Right renal cortex interstitium (tissue), 3 donors: ENCODE measurements at places on chromosomes 11 and 22. TPM values are rescaled to one million over a fixed set of nuclear protein-coding genes. Genes with fewer than 3 reads are reported as not detected.

DNA sequence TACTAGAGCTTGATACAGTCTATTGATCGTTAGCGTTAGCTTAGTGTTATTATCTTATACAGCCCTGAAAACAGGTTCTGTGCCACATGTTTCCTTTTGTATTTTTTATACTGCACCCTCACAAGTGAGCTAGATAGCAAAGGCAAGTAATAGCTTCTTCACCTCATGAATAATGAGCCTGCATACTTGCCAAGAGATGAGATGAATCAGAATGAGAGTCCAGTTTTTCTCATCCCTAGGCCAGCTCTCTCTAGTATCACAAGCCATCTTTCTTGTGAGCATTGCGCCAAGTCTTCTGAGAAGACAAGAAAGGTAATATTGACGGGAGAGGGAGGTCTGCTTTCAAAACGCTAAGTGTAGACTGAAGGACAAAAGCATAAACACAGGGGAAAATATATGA is 8.7 kb upstream of the CARD18 start:
- no peak for DNase-seq

- no peak for DNase-seq
These were observed 12.8 kb upstream of the SPI1 start for GRCh38 chr11:47391077-47391583.

DNA sequence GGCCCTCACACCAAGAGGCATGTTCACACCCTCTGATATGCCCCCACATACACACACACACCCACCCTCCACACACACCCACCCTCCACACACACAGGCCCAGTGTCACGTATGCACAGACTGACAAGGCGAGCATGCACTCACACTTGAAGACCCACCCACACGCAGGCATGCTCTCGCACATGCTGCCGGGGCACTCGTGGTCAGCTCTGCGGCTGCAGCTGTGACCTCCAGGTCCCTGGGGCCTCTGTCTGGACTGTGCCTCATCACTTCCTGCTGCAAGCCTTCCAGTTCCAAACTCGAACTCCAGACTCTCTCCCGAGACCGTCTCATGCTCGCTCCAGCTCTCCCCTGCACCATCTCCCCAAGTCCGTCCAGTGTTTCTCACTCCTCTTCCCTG is 9.5 kb downstream of the DCHS1 start:
- DNase-seq = no peak

GRCh38 chr11:71580057-71581003 is 2.3 kb downstream of the KRTAP5-11 start:
- DNase-seq = no peak

- DNase-seq = no peak
These were observed 96.1 kb downstream of the GRAMD1B start for GRCh38 chr11:123526027-123526805.

DNA sequence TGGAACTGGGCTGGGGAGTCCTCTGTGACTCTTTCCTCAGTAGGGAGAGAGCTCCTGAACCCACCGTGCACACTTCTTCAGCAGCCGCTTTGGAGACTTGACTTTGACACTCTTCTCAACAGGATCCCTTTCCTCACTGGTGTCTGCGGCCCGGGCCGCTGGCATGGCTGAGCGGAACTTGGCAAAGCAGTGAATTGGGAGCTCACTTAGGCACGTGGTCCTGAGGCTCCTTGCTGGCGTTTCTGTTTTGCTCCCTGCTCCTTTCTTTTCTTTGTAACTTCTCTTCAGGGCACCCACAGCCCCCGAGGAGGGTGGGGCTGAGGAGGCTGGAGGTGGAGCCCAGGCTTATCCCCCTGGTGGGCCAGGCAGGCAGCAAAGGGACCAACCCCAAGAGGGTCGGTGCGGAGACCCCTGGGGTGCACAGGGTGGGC is 8.4 kb upstream of the KCNQ1OT1 start:
- DNase-seq = no peak

DNA sequence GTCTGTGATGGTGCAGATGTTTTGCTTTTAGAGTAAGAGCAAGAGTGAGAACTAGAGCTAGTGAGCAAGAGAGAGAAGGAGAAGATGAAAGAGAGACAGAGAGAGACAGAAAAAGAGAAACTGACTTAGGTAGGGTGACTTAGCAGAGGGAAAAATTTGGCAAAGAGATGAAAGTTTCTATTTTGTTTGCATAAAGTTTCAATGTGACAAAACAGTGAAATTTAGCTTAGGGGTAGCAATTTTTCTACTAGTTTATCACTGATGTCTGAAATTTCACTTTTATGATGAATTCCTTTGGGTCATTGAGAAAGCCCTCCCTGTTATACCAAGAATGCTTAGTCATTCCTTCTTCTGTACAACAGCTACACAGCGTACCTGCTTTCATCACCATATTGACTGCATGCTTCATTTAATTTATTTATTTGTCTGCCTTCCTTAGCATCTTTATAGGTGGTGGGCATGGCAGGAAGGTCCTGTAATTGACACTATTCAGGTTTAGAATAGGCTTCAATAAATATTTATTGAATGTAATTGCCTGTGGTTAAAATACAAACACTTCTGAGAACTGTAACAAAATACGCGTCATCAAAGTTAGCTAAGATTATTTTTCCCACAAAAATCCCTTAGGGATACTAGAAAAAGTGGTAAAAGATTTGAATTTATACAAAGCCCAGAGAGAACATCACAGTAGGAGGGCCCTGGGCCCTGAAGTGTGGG is 19.9 kb upstream of the CTSC start:
- DNase-seq = no peak

- DNase-seq = no peak
These were observed 763 bp upstream of the MS4A7 start for GRCh38 chr11:60377401-60378136.

GRCh38 chr11:93526641-93527583 is 16.3 kb downstream of the SMCO4 start:
- DNase-seq = no peak

DNA sequence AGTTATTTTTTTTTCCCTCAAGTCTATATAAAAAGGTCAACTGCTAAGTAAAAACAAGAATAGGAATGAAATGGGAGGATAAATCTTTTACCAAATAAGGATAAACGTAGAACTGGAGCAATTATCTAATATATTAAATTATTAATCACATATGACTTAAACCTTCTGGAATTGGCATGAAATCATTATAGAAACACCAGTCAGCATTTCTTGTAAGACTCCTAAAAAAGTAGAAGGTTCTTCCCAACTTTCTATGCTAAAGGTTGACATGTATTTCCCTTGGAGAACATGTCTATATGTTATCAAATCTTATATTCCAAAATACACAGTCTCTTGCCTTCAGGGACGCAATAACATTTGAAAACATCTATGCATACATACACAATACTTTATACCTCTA is 143.2 kb downstream of the SBF2 start:
- no peak for DNase-seq

DNA sequence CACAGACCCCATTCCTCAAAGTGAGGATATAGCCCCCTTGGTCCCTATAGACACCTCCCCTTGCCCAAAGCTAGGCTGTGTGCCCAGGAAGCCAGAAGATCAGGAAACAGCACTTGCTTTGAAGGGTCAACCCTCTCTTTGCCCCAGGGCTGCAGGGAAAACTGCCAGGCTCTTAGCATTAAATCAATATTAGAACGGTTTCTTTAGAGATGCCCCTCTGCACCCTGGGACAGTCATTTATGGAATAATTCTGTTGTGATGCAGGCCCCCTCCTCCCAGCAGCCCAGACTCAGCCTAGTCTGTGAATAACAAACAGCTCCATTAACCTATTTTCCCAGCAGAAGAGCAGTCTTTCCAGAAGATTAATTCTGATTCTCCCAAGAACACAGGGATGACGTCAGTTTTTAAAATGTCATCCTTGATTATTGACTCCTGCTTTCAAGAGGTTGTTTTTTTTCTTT is 11.6 kb upstream of the CAPN5 start:
- no peak for DNase-seq

DNA sequence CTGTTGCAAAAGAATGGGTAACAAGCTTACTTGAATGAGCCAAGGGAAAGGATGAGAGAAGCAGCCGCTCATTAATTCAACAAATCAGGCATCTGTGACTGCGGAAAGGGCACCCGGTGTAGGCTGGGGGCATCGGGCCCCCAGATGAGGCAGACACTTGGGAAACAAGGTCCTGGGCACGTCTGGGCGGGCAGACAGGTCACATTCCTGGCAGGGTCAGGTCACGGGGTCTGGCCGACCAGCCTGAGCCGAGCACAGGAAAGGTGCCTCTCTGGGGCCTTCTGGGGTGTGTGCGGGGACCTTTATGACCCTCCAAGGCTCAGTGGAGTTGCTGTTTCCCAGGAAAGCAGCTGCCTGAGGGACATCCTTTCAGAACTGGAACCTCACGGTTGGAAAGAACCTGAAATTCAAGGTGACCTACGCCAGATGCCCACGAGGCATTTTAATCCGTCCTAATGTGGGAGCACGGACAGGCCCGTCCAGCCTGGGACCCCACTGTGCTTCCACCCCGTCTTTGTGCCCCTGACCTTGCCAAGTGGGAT is 57.1 kb downstream of the ST14 start:
- DNase-seq = no peak

DNA sequence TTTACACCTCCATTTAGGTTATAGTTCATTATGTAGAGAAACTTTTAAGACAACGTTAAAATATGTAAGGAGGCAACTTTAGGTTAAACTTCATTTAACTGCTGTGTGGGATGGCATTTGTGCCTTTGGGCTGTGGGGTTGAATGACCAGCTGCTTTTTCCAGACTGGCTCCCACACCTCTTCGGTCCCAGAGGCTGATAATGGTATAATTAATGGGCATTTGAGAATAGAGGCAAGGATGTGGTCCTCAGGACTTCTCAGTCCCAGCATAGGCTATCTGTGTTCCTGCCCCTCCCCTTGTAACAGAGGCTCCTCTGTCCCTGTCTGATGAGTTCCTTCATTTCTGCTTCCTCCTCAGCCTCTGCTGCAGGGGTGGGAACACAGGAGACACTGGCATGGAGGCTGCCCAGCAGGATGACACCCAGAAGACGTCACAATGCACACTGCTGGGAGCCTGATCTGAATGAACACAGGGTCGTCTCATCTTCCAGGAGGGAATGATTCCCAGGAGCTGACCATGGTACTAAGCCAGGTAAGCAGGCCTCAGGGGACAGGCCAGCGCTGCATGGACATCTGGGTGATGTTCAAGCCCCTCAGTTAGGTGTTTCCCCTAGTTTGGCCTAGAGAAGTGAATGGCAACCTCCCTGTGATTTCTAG is 17.1 kb upstream of the GNAZ start:
- DNase-seq = no peak

DNA sequence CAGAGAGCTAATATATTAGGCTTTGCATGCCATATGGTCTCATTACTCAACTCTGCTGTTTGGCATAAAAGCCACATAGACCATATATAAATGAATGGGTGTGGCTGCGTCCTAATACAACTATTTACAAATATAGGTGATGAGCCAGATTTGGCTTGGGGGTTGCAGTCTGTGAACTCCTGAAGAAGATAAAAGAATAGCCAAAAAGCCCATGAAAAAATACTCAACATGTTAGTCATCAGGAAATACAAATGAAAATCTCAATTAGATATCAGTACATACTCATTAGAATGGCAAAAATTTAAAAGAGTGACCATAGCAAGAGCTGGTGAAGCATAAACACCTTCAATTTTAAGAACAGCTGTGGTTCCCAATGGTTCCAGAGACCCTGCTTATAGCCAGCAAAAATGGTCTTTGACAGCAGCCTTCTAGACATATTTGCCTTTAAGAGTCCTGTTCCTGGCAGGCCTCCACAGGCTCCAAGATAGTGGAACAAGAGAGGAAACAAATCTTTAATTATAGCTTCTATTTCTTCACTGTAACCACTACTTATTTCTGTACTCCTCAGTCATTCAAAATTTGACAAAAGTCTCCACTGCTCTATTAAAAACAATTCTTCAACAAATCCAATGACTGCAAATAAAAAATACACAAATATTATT is 16.1 kb downstream of the C2CD3 start:
- DNase-seq = no peak

GRCh38 chr11:20226933-20227332 is 66.7 kb upstream of the DBX1 start:
- no peak for DNase-seq

GRCh38 chr11:34604145-34604544 is 16.7 kb upstream of the EHF start:
- no peak for DNase-seq

DNA sequence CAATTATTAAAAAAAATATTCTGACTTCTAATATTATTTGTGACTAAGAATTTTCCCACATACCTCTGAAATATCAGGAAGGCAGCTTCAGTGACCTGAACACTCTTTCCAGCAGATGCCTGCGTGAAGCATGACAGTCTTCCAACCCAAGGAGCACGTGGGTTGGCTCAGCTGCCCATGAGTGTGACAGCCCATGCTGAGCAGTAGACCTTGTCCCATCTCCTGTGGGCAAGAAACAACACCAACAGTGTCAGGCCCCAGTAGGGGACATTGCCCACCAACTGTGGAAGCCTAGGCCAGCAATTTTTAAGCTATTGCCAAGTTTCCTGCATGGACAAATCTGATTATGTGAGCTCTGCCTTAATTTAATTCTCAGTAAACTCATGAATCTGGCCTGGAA is 66.4 kb upstream of the OLFML1 start:
- DNase-seq = no peak

DNA sequence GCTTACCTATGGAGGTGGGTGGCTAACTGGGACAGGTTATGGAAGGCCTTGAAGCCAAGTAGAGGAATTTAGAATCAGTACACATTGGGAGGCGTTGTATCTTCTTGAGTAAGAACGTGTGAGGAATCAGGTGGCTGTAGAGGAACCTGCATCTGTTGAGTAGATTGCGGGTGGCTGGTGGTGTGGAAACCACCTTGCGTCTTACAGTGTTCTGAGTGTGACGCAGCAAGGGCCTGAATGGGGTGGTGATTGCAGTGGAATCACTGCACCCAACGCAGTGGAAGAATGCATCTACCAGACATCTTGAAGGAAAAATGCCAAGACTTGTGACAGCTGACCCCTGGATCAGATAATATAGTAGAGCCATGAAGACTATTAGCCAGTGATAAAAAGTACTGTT is 110.8 kb upstream of the NNMT start:
- DNase-seq = no peak

DNA sequence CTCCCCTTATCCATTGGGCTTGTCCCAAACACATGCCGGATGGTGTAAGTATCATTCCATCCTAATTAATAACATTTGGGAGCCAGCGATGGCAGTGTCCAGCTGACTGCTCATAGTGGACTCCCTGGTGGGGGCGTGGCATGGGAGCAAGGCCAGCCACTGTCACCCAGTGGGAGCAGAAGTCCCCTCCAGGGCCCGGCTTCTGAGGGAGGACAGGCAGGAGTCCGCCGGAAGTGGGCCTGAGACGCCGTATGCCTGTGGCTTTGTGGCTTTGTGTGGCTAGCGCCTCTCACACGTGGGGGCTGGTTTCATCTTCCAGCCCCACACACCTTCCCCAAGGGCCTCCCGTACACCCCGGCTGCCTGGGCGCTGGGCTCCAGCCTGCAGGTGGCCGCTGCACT is 124.5 kb downstream of the KCNQ1 start:
- no peak for DNase-seq

RDX gene
- polyA plus RNA-seq = 196 TPM

PGR gene
- 0.10 TPM for polyA plus RNA-seq

PTGDR2 gene
- polyA plus RNA-seq = 0.24 TPM

ANKRD49 gene
- polyA plus RNA-seq = 33.7 TPM

GAS2L1 gene
- 6.5 TPM for polyA plus RNA-seq

KCNQ1OT1 gene
- polyA plus RNA-seq = 0.69 TPM

TRIM48 gene
- polyA plus RNA-seq = not detected

KLHL22 gene
- polyA plus RNA-seq = 27.4 TPM

PGA4 gene
- polyA plus RNA-seq = 0.62 TPM

SYT9 gene
- polyA plus RNA-seq = 4.5 TPM

CDC45 gene
- 18.7 TPM for polyA plus RNA-seq

GRIA4 gene
- polyA plus RNA-seq = 0.94 TPM

NCF4 gene
- polyA plus RNA-seq = 1.6 TPM

JAML gene
- 2.3 TPM for polyA plus RNA-seq
